Stimulated activated CD4-positive, alpha-beta T cell treated with anti-CD3 and anti-CD28 coated beads, Interleukin-2, amount 100 ng/mL, for 4 hours (primary cell): ENCODE measurements at places on chromosomes 13 and 19.

GRCh38 chr13:108326309-108326708 is 56.8 kb downstream of the TNFSF13B start:
- DNase-seq: no peak

DNA sequence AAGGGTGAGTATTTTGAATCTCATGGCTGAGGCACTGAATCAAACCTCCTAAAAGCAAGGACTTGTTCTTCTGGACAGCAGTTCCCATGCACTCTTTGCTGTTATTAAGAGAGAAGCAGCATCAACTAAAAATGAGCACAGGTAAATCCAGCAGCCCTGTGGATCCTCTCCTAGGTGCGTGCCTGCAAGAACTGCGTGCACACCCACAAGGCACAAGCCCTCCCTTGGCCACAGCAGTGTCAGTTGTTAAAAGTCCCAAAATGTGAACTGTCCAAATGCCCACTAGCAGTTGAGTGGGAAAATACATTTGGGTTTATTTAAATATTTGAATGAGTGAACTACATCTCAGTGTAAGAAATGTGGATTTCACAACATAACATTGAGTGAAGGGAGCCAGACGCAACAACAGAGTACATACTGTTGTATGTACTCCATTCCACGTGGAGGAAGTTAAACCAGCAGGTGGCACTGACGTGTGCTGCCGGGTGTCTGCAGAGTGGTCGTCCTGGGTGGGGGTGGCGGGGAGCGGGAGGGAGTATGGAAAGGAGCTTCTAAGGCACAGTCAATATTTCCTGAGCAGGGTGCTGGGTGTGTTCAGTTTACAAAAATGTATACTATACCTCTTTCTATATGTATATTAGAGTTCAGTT is 266.4 kb downstream of the NALCN start:
- DNase-seq: no peak

DNA sequence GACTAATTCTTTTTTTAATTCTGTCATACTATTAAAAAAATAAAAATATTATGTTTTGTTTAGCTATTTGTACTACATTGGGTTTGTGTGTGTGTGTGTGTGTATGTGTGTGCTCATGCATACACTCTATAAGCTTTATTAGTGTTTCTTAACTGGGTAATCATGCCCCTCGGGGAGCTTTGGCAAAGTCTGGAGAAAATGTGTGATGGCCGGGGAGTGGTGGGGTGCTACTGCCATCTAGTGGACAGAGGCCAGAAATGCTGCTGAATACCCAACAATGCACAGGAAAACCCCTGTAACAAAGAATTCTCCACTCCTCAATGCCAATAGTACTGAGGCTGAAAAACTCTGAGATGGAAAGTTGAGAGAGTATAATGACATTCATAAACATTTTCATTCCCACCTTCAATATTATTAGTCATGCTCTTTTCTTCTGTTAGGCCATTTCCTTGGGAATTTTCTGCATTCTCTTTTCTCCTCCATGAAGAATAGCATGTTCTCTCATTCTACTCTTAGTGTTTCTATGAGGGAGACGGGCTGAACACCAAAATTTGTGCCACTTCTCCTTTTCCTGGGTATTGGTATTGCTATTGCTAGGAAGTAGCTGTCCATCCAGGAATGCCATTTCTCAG is 157.3 kb downstream of the DNAJC3 start:
- DNase-seq: peak; percentile 26

- DNase-seq: no peak
Measured at GRCh38 chr13:37175996-37176395, 70.5 kb upstream of the CSNK1A1L start.

DNA sequence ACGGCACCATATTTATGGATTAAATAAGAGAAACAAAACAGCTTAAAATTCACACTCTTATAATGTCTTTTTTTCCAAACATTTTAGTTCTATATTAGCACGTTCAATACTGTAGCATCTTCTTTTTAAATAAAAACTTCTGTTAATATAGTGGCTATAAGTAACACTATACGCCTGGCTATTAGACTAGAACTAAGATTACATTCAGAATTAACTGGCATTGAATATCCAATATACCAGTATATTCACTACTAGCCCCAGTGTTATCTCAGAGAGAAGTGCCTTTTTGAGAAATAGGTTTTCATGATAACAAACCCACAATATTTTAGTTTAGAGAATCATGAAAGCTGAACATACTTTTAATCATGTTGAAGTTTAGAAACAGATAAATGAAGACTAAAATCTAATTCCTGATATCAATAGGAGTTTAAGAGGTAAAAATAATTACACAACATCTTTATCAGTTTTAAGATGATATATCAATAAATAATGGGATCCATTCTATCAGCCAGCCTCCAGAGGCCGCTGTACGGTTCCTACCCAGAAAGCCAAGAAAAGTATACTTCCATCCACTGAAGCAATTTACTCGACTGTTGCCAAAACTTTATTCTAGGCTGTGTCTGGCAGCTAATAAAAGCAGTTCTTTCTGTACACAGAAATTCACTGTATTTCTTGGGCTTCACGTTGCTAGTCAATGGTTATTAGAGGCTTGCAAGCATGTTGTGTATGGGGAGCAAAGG is 1113.4 kb upstream of the MIR17HG start:
- no peak for DNase-seq

- no peak for DNase-seq
Measured at GRCh38 chr19:33887891-33888290, 91.2 kb downstream of the KCTD15 start.

DNA sequence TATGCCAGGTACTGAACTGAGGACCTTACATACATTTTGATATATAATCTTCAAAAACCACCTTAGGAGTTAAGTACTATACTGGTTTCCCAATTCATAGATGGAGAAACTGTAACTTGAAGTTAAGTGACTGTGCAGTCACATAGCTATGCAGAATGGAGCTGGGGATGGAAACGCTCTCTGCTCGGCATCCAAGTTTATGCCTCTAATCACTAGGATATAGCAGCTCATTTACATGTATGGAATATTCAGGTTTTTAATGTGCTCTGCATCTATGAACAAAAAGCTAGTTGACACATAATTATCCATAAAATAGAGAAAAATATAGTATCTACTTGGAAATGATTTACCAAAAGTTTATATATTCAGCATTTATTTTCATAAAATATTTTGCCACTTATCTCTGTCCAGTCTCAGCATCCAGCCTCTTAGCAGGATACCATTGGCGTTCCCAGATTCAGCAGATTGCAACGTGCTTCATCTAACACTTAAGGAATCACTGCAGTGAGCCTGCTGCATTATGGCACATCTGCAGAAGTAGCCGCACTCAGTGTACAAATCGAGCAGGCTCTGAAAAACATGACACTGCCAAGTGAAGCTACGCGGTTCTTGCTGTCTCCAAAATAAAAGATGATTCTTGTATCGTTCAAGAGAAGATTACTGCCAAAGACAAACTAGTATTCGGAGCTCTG is 70.4 kb downstream of the MRPL57 start:
- DNase-seq: no peak

GRCh38 chr13:111232191-111232590 is 88.3 kb upstream of the TEX29 start:
- no peak for DNase-seq

DNA sequence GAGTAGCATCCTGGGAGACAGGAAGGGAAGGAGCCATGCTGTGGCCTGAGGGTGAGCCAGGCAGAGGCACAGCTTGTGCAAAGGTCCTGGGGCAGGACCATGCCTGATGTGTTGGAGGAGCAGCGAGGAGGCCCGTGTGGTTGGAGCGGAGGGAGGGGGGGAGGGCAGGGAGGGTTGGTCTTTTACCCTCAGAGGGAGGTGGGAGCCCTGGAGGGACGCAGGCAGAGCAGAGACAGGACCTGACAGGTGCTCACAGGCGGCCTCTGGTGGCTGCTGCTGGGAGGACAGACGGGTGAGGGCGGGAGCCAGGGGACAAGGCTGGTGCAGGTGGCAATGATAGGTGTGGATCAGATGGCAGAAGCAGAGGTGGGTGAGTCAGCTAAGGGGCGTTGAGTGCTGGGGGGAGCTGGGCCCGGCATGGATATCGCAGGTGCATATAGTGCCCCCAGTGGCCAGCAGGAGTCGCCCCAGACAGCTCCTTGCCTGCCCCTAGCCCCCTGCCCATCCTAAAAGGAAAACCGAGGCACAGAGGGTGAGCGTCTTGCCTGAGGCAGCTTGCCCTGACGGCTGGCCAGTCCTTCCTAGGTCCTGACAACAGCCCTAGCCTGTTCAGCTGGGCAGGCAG is 9.8 kb upstream of the GNA15 start:
- peak; percentile 64 for DNase-seq

DNA sequence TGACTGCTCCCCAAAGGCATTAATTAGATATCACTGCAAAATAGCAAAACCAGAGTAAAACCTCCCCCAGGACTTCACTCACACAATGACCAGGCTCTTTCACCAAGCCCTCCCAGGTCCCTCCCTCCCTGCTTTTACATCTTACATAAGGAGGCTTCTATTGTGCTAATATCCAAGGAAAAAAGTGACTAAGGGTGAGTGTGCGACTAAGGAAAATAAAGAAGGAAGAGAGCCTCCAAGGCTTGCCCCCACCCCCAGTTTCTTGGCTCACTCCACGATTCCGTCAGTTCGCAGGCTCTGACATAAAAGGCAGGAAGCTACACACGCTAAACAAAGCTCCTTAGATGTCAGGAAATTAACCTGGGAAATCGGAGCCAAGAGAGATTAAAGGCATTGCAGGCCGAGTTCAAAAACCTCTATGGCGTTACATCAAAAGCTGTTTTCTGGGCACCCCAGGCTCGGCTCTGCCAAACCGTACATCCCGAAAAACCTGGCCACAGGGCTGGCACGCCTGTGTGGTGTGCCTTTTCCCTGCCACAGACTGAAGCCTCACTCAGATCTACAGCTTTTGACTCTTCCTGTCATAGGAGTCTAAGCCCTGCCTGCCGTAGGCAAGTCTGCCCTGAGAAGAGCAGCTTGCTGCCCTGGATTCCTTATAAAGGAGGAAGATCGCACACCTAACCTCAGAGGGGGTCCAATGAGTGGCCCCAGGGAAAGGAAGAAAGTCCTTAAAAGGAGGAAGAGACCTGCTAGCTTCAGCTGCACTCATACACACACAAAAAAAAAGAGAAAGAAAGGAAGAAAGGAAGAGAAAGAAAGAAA is 67.0 kb upstream of the SERP2 start:
- DNase-seq: no peak

DNA sequence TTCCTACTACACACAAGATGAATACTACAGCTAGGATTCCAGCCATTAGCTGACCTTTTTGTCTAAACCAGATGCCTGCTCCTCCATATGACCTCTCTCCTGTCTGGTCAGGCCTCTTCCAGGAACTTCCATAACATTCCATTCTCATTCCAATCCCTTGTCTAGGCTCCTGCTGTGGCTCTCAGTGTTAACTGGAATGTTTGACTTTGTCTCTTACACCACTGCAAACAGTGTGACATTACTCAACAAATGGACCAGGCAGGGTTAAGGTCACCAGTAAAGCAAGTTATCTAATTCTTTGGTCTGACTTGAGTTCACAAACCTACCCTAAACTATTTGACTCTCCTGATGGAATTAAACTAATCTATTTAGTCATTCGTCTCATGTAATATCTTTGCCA is 2.1 kb upstream of the GPC6 start:
- DNase-seq: no peak

GRCh38 chr19:13212759-13213330 is 62.6 kb downstream of the IER2 start:
- peak; percentile 71 for DNase-seq

DNA sequence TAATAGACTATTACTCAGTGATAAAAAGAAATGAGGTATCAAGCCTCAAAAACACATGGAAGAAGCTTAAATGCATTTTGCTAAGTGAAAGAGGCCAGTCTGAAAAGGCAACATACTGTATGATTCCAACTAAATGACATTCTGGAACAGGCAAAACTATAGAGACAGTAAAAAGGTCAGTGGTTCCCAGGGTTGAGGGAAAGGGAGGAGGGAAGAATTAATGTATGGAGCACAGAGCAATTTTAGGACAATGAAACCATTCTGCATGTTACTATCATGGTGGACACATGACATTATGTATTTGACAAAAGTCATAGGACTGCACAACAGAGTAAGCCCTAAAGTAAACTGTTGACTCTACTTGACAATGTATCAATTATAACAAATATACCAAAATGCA is 5.7 kb upstream of the SERPINE3 start:
- no peak for DNase-seq

- no peak for DNase-seq
Measured at GRCh38 chr19:18507021-18507726, 14.7 kb downstream of the ELL start.
